ENCODE measurements at places on chromosomes 4 and X.

DNA sequence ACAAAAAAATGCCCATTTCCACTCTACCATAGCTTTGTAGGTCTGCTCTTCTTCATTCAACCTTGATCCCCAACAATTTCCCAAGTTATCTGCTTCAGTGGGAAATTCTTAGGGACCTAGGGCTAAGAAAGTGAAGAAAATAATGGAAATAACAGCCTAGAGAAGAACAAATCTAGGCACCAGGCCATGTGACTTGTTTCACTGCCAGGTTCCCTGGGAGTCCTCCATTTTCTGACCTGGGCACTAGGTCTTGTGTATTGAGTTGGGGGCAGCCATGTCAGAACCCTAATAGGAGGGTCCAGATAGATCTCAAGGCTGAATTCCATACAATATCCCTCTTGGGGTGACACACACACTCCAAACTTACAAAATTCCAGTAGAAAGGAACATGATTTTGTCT lies 194.6 kb upstream of the STK26 start:
- DNase-seq, result no peak

DNA sequence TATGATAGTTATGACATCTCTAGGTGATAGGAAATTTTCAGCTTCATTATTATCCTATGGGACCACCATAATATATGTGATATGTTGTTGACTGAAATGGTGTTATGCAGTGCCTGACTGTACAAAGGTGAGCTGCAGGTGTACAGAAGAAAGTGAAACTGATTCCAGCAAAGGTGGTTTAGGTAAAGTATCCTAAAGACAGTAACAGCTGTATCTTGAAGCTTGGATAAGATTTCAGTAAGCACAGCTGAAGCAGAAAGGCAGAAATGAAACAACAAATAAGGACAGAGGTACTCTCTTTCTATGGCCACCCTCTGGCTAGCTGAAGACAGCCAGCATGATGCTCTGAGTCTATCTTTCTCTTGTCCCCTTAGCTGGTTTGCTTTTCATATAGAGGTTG lies 30.0 kb upstream of the PGK1 start:
- DNase-seq, result no peak

DNA sequence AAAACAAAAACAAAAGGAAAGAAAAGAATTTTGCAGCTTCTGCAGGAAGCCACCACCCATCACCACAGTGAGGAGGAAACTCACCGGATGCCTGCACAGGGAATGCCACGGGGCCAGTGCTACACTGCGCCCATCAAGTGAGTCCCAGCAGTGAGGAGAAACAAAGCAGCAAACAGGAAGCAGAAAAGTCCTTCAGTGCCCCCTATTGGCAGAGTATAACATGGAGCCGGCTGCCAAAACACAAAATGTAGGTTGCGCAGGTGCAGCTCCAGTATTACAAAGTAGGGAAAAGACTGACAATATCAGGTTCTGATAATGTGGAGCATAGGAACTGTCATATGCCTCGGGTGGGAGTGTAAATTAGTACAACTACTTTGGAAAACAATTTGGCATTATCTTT lies 23.3 kb upstream of the SCML2 start:
- DNase-seq, result no peak

GRCh38 chrX:136032370-136032769 lies 47.1 kb downstream of the SLC9A6 start:
- DNase-seq, result no peak

DNA sequence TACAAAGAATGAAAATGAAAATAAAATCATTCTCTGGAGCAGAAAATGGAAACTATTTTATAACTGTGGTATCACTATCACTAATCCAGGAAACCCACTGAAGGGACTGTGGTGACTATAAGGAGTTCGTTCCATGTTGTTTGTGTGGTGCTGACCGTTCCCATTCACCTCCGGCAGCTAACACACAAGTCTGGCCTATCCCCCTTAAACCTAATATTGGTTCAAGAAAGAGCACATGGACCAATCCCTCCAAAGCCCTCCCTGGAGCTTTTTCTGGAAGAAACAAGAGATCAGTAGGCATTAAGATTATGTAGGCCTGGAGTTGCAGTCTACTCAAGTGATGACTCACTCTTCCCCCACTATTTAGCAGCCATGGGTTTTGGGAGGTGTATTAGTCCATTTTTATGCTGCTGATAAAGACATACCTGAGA lies 25.9 kb upstream of the FAM241A start:
- DNase-seq, result no peak

- no peak for DNase-seq
These were observed 38.6 kb downstream of the RWDD4 start for GRCh38 chr4:183620421-183620820.

GRCh38 chr4:54173281-54173912 lies 55.7 kb upstream of the PDGFRA start:
- no peak for DNase-seq

DNA sequence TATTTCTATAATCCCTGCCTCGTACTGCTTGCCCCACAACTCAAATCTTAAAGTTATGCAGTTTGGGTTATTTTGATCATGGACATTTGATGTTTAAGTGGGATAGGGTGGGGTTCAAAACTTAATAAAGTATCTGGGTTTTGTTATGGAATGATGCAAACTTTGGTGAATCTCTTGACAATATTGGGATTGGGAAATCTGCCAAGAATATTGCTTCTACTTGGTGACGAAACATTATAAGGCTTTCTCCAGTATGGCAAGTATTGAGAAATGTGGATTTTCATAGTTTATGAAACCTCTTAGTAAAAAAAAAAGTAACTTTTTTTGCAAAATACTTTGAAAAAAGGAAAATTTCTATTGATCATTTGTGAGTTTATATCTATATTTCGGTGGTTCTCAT lies 130.8 kb upstream of the SFRP2 start:
- DNase-seq, result no peak

DNA sequence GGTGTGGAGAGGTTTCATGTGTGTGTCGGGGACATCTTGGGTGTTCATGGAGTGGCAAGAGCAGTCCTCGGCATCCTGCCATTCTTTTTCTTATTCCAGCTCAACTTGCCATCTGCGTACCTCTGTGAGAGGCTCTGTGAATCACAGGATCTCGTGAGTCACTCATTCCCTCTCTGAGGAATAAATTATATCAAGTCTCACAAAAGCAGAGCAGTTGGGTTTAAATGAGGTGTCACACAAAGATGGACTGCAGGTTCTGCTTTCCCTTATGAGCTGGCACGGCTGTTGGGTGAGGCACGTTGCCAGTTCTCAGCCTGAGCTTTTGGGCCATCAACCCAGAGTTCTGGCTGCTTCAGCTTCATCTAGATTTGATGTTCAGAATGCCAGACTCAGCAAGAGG lies 6.8 kb upstream of the OCIAD2 start:
- DNase-seq, result no peak

Data from activated CD4-positive, CD25-positive, alpha-beta regulatory T cell (primary cell).